Left ventricle myocardium superior (tissue), 1 donor: ENCODE measurements at places on chromosomes 4 and X.

- DNase-seq: no peak
These were observed 29.5 kb upstream of the USP9X start for GRCh38 chrX:41055740-41056139.

- no peak for DNase-seq
These were observed 917.2 kb downstream of the DMD start for GRCh38 chrX:32293962-32294700.

DNA sequence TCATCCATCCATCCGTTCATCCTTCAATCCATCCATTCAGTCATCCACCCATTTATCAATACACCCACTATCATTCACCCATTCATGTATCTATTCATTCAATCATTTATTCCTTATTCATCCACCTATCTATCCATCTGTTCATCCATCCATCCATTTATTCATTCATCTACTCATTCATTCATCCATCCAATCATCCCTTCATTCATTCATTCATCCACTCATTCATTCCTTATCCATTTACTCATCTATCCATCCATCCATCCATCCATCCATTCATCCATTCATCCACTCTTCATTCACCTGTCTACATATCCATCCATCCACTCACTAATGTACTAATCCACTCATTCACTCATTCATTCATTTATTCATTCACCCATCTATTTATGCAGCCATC lies 9.5 kb downstream of the P2RY8 start:
- DNase-seq: no peak

GRCh38 chrX:13898083-13898482 lies 81.2 kb upstream of the GPM6B start:
- no peak for DNase-seq

DNA sequence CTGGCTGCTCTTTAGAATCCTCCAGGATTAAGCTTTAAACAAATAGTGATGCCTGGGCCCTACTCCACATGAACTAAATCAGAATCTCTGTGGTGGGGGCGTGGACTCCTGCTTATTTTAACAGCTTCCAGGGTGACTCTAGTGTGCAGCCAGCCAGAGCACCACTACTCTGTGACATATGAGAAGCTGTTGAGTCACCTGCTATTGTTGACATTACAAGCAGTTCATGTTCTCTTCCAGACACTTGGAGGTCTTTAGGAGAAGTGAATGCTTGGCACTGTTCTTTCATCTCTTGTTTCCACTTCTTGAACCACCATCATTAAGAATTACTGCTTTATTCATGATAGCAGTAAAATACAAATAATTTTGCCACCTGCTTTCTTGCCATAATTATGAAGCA lies 426 bp upstream of the C4orf51 start:
- peak; percentile 33 for DNase-seq

GRCh38 chrX:125003746-125004446 lies 315.8 kb upstream of the TEX13C start:
- no peak for DNase-seq

DNA sequence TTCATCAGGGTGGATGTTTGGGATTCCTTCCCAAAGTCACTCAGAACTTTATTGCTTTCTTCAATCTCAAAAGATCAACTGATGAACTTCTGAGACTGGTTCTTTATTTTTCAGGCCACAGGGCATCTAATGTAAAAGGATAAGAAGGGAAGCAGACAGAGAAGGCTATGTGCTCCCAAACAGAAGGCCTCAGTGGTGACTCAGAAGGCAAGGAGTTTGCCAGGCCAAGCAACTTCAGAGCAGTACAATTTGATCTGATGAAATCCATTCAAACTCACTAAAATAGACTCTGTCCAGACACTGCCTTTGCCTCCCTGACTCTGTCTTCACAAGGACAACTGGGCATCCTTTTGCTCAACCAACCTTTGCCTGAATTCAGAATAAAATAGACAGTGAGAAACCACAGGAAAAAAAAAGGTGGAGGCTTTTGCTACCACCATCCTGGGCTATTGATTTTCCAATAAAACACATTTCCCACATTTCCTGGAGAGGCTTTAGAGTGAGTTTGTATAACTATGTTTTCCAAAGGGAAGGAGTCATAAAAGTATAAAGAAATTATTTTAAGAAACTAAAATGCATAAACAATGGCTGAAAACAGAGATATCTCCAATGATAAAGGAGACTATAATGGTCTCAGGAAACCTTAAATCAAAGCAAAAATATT lies 55.2 kb downstream of the ARHGEF6 start:
- no peak for DNase-seq

DNA sequence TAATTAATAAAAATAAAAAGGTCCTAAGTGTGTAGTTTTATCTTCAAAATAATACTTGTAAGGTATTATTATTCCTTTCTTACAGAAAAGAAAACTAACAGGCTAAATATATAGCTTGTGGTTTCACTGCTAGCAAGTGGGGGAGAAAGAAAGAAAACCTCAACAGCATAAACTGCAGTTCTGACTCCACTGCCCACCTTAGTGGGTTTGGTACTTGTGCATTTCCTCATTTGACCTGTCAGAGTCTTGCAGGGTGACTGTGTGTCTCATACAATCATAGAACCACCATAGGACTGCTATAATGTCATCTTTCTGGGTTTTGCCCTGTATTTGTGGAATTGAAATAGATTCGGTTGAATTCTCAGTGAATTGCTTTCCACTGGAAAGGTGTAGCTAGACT lies 94.7 kb upstream of the PUDP start:
- DNase-seq: no peak

- DNase-seq: no peak
These were observed 57.3 kb upstream of the CXCL8 start for GRCh38 chr4:73683033-73683432.

GRCh38 chr4:41072021-41072777 lies 142.1 kb downstream of the APBB2 start:
- no peak for DNase-seq

- DNase-seq: no peak
These were observed 73.4 kb upstream of the ARHGAP36 start for GRCh38 chrX:130984782-130985181.

GRCh38 chr4:154067786-154068185 lies 278.9 kb upstream of the SFRP2 start:
- no peak for DNase-seq

GRCh38 chrX:13001961-13002671 lies 27.2 kb downstream of the TMSB4X start:
- no peak for DNase-seq

GRCh38 chr4:89906316-89906715 lies 11.7 kb downstream of the MMRN1 start:
- no peak for DNase-seq

DNA sequence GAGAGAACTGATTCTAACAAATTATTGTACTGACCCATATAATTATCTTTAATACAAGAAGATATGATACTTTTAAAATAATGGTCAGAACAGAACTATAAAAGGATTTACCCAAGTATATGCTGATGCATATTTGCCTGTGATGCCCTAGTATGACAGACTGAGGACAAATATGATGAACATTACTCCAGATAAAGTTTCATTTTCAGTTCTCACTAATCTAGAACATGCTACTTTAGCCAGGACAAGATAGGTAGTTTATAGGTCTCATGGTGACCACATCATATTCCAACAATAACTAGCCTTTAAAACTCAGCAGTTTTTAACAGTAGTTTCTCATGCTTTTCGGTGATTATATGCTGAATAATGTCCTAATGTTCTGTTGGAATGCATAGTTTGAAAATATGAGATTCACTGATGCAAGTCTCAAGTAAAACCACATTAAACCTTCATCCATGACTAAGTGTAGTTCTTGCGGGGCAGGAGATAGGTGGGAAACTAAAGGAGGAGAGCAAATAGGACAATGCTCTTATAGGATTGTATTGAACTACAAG lies 295.2 kb upstream of the AGA start:
- no peak for DNase-seq

DNA sequence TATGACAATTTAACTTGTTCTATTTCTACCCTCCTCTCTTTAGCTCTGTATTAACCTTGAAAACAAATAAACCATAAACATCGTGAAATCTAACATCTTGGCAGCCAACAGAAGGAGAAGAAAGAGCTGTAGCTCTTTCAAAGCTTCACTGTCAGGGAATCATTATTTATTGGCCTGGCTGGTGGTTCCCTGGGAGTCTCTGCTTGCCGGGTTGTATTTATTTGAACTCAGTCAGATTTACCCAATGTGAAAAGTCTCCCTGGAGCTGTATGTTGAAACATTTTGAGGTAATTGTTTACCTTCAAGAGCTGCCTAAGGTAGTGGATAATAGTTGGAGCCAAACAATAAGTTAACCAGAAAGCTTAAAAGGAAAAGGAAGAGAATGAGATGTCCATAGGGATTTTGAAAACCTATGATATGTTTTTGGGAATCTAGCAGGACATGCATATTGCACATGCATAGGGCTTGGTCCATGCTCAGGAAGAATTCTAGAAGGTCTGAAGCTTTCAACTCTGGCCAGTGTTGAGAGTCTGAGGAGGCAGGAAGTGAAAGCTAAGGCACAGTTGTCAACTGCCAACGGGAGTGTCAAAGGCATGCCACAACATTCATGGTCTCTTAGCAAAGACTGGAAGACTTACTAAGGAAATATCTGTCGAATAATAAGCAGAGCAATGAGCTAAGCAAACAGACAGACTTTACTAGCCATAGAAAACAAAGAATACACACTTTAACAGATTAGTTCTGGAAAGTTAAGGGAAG lies 621.6 kb downstream of the PCDH7 start:
- DNase-seq: no peak

- DNase-seq: no peak
These were observed 63.8 kb upstream of the ANXA10 start for GRCh38 chr4:168028568-168028967.

DNA sequence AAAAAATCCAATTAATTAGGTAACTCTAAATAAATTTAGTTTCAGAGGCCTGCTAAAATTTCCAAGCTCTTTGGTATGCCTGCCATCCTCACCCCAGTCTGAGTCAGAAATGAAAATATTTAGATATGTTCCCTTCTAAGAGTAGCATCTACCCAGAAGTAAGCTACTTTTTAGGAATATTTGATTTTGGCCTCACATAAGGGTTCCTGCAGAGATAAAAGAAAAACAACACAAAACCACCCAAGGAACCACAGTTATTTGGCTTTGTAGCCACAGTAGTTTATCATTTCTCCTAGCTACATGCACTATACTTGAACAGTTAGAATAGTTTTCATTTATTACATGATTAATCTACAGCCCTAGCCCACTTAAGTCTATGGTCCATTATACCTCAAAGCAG lies 192.6 kb upstream of the FAM241A start:
- DNase-seq: no peak

GRCh38 chrX:13579661-13580060 lies 10.3 kb downstream of the EGFL6 start:
- DNase-seq: no peak

GRCh38 chrX:41373989-41374606 lies 40.1 kb downstream of the DDX3X start:
- DNase-seq: no peak

- peak; percentile 74 for DNase-seq
These were observed at the start of gene TCEAL4 for GRCh38 chrX:103585411-103586313. TCEAL4 (plus strand) TSS chrX:103585515; CDS start chrX:103586676, 1,161 bp downstream.

DNA sequence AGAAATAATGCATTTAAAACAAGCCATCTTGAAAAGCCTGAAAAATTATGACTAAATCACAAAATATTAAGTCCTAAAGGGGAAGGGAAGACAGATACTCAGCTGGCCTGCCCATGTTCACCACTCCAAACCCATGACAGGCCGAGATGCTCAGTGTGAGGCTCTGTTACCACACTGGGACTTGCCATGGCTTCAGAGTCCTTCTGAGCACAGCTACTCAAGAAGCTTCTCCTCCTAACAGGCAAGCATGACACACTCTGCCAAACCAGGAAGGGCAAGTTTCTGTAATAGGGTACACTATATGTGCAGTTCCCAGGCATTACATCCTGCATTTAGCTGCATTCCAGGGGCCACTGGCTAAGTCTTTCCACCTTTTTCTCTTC lies 34.0 kb upstream of the CYBB start:
- no peak for DNase-seq

GRCh38 chr4:78058591-78059523 lies 1.7 kb downstream of the FRAS1 start:
- peak; percentile 59 for DNase-seq

DNA sequence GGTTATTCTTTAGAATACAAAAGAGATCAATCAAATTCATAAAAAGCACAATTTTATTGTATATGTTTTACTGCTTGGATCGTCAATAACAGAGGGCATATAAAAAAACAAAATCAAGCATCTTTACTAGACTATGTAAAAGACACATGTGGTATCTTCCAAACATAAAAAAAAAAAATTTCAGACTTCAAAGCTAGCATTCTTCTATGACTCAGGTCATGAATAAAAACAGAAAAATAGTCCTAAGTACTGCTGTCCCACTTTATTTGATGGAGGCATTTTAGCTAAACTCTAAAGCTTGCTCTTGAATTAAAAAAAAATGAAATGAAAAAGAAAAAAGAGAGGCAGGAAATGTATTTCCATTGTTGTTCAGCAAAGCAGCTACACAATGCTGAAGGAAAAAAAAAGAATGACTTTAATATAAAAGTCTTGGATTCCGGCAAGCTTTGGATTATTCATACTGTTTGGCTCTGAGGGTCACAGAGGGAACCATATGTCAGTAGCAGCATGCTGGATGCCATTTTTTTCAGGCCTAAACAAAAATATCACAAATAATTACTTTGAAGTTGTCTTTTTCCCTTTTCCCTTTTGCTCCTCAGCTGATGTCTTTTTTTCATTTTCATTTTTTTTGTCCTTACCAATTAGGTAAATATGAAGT lies 249.1 kb upstream of the DIAPH2 start:
- no peak for DNase-seq

GRCh38 chr4:1002131-1002630 lies 9.0 kb upstream of the SLC26A1 start:
- DNase-seq: peak; percentile 61

GRCh38 chrX:150074175-150074574 lies 135.9 kb upstream of the EOLA2 start:
- DNase-seq: no peak

DNA sequence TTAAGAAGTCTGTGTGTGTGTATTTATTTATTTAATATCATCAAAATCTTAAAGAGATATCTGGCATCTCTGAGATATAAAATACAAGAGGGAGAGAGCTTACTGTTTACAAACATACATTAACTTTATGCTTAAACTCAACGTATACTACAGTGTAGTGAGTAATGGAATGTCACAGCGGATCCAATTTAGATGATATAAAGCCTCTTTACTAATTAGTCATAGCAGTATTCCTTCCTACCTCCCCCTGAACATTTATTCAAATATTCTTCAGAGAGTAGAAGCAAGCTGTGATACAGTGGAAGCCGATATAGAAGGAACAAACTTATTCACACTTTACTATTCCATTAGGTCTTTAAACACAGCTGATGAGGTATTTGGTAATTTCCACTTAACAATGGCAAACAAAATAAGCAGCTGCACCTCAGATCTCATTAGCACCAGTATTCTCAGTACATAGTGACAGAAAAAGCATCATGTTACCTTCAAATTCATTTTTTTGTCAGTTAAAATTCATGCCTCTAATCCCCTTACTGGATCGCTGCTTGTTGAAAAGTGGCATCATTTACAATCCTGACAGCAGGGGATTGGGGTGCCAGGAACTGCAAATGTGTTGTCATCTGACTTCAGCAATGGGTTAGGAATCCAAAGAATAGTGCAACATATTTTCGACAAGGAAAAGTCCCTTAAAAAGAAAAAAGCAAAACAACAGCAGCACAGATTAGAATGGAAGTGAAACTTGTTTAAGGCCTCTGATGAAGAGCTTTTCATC lies 658.7 kb upstream of the EPHA5 start:
- DNase-seq: no peak

- DNase-seq: no peak
These were observed 70.1 kb upstream of the ENPP6 start for GRCh38 chr4:184287697-184288255.
